ENCODE measurements at places on chromosomes 13 and 19.
A peak's percentile ranks its signal among the peaks of the same experiment; 100 is the strongest.

GRCh38 chr13:29595380-29596063 is at the start of gene SLC7A1:
SLC7A1 (minus strand) TSS chr13:29595688; CDS start chr13:29536188, 59,500 bp downstream.
- DNase-seq: peak; percentile 98

DNA sequence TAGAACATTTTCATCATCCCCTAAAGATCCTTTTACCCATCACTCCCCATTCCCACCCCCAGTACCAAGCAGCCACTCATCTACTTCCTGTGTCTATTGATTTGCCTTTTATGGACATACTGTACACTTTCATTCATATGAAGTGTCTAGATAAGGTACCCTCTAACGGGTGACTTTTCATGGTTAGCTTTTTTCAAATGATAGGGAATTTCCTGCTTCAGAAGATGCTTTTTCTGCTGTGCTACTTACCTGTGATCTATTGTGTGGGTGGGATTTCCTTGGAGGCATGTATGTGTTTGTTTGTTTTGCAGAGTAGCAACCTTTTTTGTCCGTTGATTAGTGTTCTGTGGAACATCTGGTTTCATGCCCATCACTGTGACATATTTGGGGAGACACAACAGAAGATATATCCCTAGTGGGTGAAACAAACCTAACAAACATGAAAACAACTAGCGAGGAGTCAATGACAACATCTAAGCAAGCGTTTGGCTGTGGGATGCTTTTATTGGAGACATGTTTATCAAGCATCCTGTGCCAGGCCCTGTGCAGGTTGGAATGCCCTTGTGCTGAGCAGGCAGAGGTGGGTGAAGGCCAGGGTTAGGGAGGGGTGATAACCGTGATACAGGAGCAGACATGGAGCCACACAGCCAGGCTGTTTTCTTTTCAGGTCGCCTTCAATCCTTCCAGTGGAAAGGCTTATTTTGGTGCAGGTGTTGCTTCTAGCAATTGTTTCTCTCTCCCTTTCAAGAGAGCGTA is 17.6 kb downstream of the SPINT2 start:
- DNase-seq: no peak

- peak; percentile 45 for DNase-seq
Measured at GRCh38 chr13:42569576-42570344, 4.2 kb upstream of the TNFSF11 start.

GRCh38 chr19:15303105-15303780 is 29.1 kb downstream of the BRD4 start:
- no peak for DNase-seq

GRCh38 chr19:17070912-17071311 is 4.3 kb downstream of the HAUS8 start:
- DNase-seq: no peak

- no peak for DNase-seq
Measured at GRCh38 chr19:1218751-1219567, 13.4 kb downstream of the STK11 start.

DNA sequence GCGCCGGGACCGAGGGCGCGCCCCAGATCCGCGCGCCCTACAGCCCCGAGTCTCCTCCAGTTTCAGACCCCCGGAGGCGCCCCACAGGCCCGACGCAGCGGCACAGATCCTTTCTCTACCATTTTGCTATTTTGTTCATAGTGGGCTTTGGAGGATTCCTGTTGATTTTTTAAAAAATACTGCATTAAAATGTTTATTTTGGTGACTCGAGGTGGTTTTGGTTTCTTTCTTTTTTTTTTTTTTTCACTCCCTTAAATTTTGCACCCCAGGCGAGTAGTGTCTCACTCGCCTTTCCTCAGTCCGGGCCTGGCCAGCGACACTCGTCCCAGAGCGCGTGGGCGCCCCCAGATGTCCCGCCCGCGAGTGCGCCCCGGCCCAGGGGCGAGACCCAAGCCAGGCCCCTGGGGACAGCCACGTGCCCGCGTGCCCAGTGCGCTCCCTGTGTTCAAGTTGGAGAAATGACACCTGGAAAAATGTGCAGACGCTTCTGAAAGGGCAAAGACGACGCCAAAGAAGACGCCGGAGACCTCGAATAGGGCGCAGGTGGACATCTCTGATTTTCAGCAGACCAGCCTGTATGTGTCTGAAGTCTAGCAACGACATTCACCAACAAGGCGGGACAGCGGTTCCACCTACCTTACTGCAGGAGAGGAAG is 471 bp upstream of the INSR start:
- peak; percentile 80 for DNase-seq

GRCh38 chr19:2273356-2274184 is 8.4 kb downstream of the PEAK3 start:
- peak; percentile 97 for DNase-seq

DNA sequence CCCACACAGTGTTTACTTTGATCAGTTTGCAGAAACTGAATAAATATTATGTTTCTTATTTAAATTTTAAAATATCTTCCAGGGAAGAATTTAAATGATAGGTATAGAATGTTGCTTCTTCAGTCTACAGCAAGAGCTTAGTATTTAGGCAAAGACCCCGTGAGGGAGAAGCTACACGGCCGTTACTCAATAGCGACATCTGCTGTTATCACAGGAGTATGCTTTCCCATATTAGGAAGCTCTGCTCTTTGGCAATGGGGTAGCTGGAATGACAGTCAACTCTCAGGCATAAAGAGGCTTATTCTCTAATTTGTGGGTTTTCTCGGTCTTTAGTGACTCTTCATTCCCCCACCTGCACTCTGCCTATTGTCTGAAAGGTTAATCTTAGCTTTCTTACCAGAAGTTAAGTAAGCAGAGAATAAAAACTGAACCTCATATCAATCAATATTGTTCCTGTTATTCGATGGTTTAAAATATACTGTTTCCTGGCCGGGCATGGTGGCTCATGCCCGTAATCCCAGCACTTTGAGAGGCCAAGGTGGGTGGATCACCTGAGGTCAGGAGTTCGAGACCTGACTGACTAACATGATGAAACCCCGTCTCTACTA is 13.2 kb upstream of the LHFPL6 start:
- DNase-seq: peak; percentile 70

- DNase-seq: no peak
Measured at GRCh38 chr13:24627090-24627714, 53.0 kb upstream of the ATP12A start.

Measured in GM13977 (cell line).